ENCODE measurements at places on chromosomes 5 and 9.

- no peak for DNase-seq
Observed at GRCh38 chr9:2568689-2569088, 52.9 kb upstream of the VLDLR start.

- DNase-seq: no peak
Observed at GRCh38 chr5:78927657-78928282, 57.3 kb downstream of the ARSB start.

GRCh38 chr5:124421584-124421983, 324.9 kb downstream of the ZNF608 start:
- no peak for DNase-seq

DNA sequence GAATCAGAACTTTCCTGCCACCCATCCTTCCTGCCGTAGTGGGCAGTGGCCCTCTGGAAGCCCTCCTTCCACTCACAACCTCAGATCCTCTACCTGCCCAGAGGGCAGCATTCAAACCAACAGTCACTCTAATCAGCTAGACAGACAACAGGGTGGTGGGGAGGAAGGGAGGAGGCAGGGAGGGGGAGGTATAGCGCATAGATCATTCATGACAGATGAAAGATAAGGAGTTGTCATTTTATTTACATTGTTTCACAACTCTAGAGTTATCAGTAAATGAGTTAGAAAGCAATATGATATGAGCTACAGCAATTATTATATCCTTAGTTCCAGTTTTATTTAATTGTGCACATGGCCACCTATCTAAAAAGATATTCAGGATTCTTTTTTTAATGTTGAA, 852 bp downstream of the IL9 start:
- no peak for DNase-seq

GRCh38 chr5:81878333-81878732, 93.5 kb upstream of the ATG10 start:
- no peak for DNase-seq

DNA sequence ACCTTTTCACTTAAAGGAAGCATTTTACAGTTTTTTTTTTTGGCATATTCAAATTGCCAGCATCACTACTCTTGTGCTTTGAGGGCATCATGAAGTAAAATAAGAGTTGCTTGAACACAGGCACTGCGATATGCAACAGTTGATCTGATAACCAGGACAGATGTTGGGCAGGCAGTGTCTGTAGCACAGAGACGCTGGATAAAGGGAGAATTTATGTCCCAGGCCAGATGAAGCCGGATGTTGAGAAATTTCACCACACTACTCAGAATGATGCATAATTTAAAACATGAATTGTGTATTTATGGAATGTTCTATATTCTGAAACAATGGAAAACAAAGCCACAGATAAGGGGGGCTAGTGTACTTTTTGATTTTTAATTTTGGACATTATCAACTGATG, 71.4 kb downstream of the SLC12A2 start:
- DNase-seq: no peak

- no peak for DNase-seq
Observed at GRCh38 chr5:33734537-33734936, 157.3 kb downstream of the ADAMTS12 start.

DNA sequence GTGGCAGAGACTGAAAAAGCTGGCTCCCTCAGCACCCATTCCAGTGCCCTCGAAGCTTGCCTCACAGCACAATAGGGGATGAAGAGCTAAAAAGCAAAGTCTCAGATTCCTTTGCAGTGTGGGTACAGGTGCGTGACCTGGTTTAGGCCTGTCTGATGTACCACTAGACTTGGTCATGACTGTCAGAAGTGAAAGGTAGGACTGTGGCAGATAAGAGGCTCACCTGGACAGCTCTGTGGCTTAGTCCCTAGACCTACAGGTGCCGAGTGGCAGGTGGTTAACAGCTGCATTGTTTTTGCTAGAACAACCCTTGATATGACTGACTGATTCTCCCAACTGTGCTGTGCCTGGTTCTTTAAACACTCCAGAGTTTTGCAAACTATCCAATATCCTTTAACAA, 14.7 kb upstream of the SFXN1 start:
- DNase-seq: no peak

GRCh38 chr9:83536332-83536731, 1.9 kb downstream of the FRMD3 start:
- DNase-seq: no peak

GRCh38 chr5:604391-604831, 7.7 kb upstream of the CEP72 start:
- no peak for DNase-seq

- DNase-seq: no peak
Observed at GRCh38 chr9:120214332-120214731, 365.6 kb downstream of the CDK5RAP2 start.

DNA sequence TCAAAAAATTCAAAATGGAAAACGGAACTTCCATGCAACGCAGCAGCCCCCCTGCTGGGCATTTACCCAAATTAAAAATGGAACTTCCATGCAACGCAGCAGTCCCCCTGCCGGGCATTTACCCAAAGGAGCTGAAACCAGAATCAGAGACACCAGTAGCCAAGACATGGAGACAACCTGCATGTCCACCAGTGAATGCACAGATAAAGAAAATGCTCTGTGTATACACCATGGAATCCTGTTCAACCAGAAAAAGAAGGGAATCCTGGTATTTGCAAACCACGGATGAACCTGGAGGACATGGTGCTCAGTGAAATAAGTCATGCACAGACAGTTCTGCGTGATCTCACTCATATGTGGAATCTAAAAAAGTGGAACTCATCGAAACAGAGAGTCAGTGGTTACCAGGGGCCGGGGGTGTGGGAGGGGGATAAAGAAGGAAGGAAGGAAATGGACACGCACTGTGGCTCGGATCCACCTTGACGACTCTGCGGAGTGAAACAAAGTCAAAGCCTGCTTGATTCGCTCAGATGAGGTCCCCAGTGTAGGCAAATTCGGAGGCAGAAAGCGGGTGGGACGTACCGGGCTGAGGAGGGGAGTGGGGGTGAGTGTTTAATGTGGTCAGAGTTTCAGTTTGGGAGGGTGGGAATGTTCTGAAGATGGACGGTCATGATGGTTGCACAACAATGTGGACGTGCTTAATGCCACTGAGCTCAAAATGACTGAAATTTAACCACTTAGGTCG, 40.2 kb upstream of the EXOC3 start:
- no peak for DNase-seq

DNA sequence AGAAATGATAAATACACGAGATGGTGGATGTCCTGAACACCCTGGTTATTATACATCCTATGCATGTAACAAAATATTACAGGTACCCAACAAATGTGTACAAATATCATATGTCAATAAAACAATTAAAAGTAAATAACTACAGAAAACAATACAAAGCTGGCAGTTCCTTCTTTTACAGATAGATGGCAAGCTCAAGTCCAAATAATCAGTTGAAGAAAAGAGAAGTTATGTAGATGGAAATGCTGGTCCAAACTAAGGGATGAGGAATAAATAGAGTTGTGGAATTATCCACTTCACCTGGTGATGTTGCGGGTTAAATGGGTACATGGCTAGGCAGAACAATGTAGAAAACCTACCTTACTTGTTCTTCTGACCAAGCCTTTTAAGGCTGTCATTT, 79.4 kb downstream of the PALM2AKAP2 start:
- DNase-seq: no peak

GRCh38 chr9:91425271-91425670, 1.6 kb upstream of the NFIL3 start:
- DNase-seq: no peak

DNA sequence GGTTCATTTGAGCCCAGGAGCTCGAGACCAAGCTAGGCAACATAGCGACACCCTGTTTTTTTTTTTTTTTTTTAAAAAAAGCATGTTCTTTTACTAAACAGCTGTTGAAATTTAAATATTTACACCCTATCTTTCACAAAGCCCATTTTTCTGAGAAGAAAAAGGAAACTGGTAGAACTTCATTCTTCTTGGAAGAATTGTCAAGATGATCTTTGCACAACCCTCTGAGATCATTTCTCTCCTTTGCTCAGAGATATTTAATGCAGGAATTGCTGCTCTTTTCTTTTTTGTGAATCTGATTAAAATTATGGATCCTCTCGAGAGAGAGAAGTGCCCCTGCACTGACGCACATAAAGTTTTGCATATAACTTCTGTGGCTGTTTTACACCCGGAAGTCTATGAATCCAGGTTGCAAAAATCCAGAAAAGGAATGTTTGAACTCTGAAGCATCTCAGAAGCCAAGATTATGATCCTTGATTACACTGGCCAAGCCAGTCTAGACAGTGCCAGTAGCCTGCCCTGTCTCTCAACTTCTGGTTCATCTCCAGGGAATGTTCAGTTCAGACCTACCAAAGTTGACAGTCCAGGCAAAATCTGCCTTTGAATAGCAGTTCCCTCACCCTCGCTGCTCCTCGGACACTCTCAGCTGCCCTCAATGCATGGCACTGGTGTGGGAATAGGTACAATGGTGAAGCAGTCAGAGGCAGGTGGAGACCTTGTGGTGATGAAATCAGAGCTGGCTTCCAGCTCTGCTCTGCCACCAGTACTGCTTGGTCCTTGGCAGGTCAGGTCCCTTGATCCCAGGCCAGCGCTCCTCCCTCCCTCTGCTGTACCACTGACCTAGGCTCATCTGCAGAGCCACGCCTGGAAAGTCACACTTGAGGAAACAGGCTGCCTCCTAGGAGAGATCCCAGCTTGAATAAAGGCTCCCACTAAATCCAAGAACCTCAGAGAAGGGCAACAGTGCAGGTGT, 13.3 kb upstream of the SLC31A2 start:
- DNase-seq: no peak

- DNase-seq: no peak
Observed at GRCh38 chr9:38359689-38360385, 32.7 kb upstream of the ALDH1B1 start.

DNA sequence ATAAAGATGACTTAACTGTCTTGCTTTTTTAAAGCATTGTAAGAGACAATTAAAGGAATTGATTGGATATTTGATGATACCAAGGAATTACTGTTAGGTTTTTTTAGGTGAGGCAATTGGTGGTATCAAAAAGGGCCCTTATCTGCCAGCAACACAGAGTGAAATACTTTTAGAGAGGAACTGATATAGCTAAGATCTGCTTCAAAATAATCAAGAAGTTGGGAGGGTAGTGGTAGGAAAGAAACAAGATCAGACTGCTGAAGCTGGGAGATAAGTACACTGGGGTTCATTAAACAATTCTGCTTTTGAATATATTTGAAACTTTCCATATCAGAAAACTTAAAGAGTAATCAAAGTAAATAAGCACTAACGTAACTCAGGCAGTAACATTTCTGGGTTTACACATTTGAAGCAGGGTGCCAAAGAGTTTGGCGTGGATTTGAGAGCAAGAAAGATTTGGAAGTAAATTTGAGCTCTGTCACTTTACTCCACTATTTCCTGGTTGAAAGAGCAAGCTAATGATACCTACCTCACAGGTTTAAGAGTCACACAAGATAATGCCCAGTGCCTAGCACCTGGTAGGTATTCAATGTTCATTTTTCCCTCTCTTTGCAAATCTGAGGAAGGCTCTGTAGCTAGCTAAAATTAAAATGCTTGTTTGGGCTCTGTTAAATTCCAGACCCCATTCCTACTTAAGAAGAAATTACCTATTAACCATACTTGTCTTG, 6.9 kb downstream of the ERMP1 start:
- no peak for DNase-seq

GRCh38 chr9:127292415-127292814, 27.8 kb downstream of the GARNL3 start:
- DNase-seq: no peak

DNA sequence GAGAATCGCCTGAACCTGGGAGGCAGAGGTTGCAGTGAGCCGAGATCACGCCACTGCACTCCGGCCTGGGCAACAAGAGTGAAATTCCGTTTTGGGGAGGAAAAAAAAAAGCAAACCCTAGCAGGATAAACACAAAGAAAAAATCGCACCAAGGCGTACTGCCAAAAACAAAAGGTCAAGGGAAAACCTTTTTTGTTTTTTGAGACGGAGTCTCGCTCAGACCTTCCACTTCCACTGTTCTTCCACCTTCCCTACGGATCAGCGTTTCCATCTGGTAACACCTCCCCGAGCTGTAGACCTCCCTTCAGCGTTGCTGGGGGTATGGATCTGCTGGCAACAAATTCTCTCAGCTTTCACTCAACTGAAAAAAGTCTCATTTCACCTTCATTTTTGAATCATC, 20.1 kb upstream of the FCN2 start:
- DNase-seq: no peak

DNA sequence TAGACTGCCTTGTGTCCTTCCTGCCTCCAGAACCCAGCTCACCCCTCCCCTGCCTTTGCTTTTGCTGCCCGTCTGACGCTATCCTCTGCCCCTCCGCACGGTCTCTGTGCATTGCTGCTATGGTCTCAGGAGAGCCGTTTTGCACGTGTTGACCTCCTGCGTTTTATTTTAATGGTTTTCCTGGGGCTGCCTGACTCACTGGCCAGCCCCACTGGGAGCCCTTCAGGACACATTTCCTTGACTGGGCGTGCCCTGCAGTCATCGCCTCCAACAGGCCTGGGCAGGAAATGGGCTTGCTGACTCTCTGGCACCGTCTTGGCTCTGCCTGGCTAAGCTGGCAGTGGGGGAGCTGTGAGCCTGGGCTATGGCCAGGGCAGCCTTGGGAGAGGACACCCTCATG, 17.9 kb upstream of the ASS1 start:
- DNase-seq: peak; percentile 46

Measured in NCI-H446 (cell line).